ENCODE measurements at places on chromosomes 2 and 18.

GRCh38 chr2:238274152-238274865 lies 14.1 kb downstream of the PER2 start:
- no peak for DNase-seq

- DNase-seq = no peak
These were observed 136.7 kb downstream of the ANTXR1 start for GRCh38 chr2:69149631-69150215.

DNA sequence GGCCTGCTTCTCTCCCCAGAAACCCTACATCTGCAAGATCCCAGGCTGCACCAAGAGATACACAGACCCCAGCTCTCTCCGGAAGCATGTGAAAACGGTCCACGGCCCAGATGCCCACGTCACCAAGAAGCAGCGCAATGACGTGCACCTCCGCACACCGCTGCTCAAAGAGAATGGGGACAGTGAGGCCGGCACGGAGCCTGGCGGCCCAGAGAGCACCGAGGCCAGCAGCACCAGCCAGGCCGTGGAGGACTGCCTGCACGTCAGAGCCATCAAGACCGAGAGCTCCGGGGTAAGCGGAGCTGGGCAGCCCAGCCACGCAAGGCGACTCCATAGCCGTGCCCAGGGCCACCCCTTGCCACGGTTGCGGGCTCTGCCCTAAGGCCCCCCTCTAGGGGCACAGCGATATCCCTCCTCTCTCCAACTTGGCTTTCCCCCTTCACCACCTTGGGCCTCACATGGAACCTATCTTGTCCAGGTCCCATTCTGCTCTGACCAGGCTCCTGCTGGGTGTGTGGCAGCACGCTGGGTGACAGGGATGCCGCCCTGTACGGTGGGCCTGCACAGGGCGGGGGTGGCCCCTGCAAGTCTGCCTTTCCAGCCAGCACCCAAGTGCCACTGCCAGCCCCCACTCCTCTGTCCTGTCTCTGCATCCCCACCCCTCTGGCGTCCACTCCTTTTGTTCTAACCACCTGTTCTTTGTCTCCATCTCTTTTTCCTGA lies 248.9 kb downstream of the GLI2 start:
- DNase-seq = no peak

GRCh38 chr2:233079473-233079877 lies 19.3 kb downstream of the INPP5D start:
- no peak for DNase-seq

GRCh38 chr2:149586898-149587219 lies 716 bp downstream of the MMADHC start:
- no peak for DNase-seq

GRCh38 chr2:156331572-156332283 lies 793 bp downstream of the NR4A2 start:
- no peak for DNase-seq

GRCh38 chr2:238886453-238887094 lies 38.7 kb downstream of the TWIST2 start:
- DNase-seq = no peak

DNA sequence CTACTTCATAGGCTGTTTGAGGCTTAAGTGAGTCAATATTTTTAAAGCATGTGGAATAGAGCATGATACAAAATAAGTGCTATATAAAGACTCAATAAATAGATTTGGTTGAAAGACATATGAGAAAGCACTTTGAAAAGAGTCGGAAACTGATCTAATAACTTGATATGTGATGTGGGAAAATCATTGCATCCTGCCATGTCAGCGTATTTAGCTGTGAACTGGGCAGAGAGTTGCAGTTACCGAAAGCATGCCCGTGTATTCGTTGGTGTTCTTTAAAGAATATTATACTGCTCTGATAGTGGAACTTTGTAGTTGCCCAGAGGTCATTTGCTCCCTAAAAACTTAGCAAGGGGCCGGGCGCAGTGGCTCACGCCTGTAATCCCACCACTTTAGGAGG lies 37.8 kb upstream of the ZNF516 start:
- no peak for DNase-seq

DNA sequence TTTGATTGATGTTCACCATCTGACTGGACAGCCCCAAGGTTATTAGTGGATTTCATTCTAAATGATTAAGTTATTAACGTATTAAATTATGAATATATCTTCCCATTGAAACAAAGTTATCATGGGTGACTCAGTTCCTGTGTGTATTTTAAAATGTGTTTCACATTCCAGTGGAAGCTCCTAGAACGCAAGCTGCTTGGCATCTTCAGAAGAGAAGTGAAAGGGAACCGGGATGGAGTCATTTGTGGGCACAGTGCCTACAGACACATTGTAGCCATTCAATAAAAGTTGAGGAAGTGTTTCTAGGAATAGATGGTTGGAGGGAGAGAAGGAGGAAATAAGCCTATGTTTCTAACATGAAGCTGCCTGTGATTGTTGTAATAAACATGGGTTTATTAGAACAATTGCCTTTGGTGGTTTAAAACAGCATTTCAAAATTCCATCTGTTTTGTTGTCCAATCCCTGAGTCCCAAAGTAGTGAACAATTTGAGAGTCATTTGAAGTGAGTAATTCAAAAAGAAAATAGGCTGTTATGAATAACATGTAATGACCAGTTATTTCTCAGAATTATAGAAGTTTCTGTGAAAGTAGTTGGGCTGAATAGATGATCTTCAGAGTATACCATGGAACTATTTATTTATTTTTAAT lies 143.5 kb downstream of the PKP4 start:
- DNase-seq = no peak

- DNase-seq = no peak
These were observed 94.3 kb upstream of the ITGB6 start for GRCh38 chr2:160294339-160294803.

- no peak for DNase-seq
These were observed 51.6 kb downstream of the TSPYL6 start for GRCh38 chr2:54204476-54204875.

DNA sequence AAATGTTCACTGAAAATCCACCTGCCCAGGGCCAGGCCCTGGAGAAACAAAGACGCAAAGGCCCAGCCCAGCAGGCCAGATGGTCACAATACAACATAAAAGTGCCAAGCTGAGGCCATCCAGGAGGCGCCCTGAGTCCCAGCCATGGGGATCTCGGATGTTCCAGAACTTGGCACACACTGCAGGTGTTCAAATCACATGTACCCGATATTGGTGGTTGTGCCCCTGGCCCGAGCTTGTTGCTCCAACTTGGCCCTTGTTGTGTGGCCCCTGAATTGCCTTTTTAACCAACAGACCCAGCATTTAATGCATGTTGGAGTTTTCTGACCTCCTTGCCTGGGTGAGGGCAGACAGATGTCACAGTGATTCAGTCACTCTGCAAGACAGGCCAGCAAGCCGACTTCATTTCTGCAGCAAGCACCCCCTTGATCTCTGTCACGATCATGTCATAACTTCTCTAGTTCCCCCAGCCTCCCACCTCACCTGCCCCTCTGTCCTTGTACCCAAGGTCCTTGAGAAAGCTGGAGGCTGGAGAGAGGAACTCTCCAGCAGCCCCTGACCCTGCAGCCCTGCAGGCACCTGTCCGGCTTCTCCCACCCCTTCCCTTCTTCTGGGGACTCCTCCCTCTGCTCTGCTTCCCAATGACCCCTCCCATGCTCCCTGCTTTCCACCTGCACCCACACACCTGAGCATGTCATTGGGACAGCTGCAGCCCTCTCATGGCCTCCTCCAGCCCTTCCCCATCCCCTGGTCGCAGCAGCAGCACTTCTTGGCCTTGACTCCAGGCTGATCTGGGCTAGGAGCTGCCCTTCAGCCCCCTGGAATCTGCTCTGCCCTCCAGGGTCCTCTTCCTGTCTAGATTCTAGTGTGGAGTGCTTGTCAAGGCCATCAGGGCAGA lies 9.1 kb downstream of the NGEF start:
- DNase-seq = no peak

DNA sequence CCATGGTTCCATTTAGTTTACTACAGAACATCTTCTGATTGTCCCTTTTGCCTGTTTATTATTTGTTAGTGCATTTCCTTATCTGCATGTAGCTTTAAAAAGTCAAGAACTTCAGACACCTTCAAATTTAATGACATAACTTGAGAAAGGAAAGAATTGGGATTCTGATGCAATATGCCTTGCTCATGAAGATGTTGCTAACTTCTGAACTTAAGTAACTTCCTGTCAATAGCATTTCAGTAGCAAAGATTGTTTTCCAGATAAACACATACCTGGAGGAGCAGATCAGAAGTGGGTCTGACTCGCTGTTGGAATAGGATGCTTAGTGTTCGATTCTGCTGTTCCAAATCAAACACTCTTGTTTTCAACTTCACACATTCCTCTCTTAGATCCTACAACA lies 190.2 kb upstream of the LYPD1 start:
- no peak for DNase-seq

DNA sequence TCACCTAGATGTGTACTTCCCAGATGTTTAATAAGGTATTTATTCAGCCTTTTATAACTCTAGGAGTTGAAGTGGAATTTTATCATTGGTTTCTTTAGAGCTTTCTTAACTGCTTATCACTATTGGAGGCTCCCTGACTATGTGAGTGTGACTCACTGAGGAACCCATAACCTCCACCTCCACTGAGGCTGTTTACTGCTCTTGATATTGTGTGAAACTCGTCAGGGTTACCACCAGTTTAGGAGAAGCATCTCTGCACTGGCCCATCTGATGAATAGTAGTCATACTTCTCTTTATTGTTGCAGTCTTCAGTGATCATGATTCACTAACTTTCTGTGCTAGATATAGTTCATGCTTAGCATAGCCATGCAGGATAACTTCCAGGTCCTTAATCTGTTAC lies 79.6 kb upstream of the UBXN4 start:
- DNase-seq = no peak

DNA sequence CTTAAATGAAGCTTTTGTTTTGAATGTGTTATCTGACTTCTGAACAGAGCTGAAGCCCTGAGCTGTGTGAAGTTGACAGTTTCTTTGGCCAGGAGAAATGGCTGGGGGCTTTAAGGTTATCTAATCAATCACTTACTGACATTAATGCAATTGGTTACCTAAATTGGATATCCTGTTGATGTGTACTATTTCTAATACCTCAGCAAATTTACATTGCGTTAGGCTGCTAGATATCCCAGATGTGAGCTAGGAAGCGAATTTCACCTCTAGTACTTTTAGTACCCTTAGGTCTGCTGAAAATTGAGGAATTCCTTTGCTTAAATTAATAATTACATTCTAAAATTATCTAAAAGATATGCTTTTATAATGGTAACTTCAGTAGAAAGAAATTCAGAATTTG lies 102.0 kb downstream of the LCLAT1 start:
- DNase-seq = no peak
